ENCODE measurements at places on chromosomes 12 and 14.

DNA sequence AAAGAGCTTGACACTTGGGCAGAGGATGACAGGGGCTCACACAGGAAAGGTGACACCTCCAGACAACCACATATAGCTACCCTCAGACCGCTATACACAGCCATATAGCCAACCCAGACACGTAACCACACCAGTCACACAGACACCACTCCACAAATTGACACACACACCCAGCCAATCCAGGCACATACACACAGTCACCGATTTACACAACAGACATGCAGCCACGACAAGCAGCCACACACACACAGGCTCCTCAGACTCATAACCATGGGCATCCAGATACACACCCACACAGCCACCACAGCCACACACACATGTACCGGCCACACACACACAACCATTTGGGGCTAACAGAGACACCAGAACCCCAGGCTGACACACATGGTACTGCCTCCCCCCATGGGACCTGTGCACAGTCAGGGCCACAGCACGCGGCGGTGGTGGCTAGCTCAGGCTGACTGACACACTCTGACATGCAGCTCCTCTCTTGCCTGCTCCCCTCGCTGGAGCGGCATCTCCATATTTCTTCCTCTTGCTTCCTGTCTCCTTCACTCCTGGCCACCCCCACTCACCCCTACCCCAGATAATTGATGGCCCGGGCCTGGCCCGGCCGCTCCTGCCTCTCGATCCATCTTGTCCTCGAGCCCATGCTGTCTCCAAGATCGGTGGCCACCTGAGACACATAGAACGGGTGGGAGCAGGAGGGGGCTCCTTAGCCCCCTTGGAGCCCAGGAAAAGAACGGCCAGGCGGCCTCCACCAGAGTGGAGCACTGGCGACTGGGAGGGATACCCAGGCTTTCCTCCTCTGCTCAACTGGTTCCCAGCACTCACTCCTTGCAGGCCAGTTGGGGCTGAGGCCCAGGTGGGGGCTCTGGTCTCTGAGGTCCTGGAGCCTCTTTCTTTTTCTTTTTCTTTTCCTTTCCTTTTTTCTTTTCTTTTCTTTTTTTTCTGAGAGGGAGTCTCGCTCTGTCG lies 6.0 kb upstream of the SHMT2 start:
- DNase-seq, result no peak

- DNase-seq, result peak; percentile 16
Measured at GRCh38 chr12:92608151-92609091, 94.4 kb upstream of the PLEKHG7 start.

GRCh38 chr12:23750923-23751322 lies 198.5 kb downstream of the SOX5 start:
- DNase-seq, result no peak

- DNase-seq, result peak; percentile 61
Measured at GRCh38 chr12:49777800-49778748, 36.7 kb downstream of the TMBIM6 start.

DNA sequence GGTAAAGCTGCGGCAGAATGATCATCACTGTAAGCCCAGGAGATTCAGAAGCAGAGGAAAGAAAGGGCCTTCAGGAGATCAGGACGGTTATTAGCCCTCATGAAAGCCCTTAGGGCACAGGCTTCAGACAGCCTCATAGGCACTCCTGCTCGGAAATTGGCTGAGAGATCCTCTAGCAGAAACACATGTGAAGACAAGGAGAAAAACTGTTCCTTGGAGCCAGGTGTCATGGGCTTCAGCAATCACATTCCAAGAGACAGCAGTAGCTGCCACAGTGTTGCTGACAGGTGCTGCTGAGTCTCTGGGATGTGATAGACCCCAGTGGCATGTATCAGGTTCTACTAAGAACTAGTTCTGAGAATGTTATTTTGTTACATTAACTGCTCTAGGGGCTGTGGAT lies 88.8 kb upstream of the DYRK2 start:
- DNase-seq, result no peak

DNA sequence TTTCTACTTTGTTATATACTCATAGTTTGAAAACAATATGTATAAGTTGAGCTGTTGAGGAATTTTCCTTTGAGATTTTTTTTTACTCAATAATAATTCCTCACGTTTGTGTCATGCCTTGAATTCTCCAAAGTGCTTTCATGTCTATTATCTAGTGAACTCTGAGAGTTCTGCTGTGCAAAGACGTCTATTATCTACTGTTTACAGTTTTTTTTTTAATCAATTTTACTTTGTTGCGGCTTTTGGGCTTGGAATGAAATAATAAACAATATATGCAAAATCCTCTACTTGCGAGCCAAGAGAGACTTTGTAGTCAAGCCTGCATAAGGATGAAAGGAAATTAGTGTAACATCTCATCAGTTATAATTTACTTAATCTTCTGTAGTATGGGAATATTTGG lies 107.2 kb upstream of the FRMD6 start:
- DNase-seq, result no peak

- DNase-seq, result no peak
Measured at GRCh38 chr12:31728289-31728916, 418 bp downstream of the AMN1 start.

DNA sequence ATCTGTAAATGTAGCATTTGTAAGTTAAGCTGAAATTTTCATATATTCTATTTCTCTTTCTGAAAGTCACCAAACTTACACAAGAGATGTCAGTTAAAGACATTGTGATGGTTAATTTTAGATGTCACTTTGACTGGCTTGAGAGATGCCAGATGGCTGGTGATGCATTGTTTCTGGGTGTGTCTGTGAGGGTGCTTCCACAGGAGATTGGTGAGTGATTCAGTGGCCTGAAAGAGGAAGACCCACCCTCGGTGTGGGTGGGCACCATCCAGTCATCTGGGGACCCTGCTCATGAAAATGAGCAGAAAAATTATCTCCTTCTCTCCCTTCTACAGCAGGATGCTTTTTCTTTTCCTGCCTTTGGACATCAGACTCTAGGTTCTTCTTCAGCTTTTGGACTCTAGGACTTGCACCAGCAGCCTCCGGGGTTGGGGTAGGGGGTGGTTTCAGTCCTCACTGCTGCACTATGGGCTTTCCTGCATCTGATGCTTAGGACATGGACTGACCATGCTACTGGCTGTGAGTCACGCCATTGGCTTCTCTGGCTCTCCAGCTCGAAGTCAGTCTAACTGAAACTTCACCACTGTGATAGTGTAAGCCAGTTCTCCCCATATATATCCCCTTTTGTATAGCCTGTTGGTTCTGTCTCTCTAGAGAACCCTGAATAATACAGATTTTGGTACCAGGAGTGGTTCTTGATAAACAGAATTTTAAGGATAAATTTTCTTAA lies 20.9 kb downstream of the PDE6H start:
- DNase-seq, result no peak

DNA sequence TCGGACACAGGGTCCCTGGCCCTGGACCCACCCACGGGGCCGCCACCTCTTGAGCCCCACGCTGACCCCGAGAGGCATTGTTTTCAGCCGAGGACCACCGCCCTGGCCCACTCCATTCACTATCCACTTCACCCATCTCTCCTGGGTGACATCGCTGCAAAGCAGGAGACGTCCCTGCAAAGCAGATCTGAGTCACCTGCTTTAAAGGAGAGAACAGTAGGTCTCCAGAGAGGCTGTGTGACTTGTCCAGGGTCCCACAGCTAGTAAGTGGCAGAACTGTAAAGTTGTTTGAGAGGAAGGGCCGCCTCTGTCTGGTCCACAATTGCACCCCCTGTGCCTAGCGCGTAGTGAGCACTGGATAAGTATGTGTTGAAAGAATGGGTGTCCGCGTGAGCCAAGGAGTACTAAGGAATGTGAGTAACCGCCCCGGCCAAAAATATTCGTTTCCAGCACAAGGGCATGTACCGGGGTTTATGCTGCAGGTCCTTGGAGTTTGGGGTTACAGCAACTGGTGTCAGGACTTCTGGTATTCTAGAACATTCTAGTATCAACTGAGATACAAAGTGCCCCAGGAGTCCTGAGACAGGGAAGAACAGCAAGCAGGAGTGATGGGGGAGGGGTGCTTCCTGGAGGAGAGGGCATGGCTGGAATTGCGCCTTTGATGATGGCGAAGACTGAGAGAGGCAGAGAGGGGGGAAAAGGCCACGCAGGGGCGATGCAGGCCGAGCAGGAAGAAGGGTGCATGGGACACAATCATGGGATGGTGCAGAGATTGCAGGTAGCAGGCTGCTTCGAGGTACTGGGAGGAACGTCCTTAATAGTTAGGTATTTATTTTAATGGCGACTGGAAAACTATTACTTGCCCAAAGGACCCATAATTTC lies 91.1 kb downstream of the SCARB1 start:
- DNase-seq, result no peak

DNA sequence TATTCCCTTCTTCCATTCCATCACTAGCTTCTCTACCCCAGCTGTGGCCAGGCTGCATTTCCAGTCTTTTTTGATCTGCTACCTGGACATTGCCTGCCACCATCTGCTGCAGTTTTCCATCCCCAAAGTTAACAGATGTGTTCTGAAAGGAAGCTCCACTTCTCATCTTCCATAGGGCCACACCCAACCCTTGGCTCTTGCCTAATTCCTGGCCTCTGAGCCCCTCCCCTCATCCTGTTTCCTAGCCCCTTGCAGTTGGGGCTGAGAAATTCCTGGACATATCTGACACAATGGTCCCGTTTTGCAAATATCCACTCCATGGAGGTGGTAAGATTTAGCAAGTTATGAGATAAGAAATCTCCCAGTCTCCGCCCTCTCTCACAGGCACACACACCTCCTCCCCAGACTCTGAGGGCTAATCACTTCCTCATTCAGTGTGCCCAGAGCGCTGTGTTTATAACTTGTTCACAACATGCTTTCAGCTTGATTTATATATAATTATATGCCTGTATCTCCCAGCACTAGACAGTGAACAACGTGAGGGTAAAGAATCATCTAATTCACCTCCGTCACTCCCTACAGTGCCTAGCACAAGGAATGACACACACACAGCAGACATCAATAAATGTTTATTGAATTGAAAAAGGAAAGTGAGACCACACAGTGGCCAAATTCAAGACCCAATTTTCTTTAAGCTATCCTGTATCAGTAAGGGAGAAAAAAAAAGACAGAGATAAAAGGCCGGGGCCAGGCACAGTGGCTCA lies 13.4 kb downstream of the SMUG1 start:
- no peak for DNase-seq

- DNase-seq, result no peak
Measured at GRCh38 chr14:58789736-58790135, 152.0 kb downstream of the DACT1 start.

DNA sequence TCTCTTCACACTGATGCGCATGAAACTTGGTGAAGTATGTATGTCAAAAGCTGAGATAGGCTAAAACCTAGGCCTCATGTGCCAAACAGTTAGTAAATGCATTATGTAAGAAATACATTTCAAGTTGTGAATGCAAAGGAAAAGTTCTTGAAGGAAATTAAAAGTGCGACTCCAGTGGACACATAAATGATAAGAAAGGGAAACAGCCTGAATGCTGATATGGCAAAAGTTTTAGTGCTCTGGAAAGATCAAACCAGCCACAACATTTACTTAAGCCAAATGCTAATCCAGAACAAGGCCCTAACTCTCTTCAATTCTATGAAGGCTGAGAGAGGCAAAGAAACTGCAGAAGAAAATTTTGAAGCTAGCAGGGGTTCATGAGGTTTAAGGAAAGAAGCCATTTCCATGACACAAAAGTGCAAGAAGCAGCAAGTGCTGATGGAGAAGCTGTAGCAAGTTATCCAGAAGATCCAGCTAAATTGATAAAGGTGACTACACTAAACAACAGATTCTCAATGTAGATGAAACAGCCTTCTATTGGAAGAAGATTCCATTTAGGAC lies 74.2 kb downstream of the GARIN6 start:
- no peak for DNase-seq

DNA sequence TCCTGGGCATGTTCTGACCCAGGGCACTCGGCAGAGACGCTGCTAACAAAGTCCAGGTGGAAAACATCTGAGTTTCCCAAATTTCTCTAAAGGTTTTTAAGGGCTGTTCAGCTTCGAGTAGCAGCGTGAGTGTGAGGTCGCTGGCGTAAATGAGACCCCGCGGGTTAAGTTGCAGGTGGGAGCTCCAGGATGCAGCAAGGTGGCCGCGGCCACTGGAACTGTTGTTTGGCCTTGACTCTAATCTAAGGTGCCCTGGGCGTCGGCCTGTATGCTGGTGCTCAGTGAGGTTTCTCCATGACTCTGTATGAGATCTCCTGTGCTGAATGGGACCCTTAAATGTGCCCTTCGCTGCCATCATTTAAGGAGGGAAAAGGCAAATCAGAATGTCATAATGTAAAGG lies 50.7 kb downstream of the ELK3 start:
- DNase-seq, result no peak

DNA sequence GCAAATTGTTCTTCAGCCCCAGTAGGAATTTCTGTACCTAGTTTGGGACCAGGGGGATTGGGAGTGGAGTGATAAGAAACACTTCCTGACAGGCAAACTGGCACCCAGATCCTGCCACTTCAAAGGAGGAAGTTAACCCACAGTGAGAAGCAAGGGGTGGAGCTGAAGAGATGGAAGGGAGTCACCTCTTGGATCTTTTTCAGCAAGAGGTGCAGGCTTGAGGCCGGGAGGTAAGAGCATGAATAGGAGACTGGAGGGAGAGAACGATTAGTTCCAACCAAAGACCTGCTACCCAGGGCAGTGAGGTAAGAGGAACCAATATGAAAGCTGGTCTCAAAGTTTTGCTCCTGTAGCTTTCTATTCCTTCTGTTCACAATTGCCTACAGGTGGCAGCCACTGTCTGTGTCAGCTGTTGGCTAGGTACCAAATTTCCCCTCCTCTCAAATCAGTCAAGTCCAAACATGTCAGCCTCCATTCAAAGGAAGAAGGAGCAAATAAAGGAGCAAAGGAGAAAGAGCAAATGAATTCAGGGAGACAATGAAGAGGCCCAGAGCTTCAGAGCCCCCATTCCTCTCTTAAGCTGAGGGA lies 14.9 kb upstream of the TAC3 start:
- no peak for DNase-seq

DNA sequence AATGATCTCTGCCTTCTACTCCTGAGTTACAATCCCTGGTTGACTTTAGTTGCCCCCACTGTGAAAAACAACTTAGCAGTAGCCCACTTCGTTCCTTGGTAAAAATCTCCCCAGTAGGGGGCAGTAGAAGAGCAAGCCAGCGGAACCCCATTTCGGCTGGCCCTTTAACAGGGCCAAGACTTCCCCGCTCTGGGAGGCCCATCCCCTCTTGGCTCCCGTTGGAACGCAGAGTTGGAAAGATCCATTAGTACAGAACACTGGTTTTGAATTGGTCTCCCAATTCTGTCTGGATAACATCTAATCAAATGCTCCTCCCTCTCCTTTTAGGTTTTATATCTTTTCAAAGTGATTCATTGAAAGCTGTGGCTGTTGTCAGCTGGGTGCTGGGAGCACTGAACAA lies 1133.3 kb downstream of the BCL11B start:
- DNase-seq, result peak; percentile 29

- no peak for DNase-seq
Measured at GRCh38 chr12:12147111-12147510, 76.4 kb downstream of the BCL2L14 start.

GRCh38 chr12:124442772-124443445 lies 124.5 kb downstream of the NCOR2 start:
- DNase-seq, result no peak

GRCh38 chr12:113980537-113981337 lies 14.6 kb upstream of the RBM19 start:
- peak; percentile 79 for DNase-seq
